ENCODE measurements at places on chromosomes 3 and 15. TPM values are rescaled to one million over a fixed set of nuclear protein-coding genes. Genes with fewer than 3 reads are reported as not detected.

DNA sequence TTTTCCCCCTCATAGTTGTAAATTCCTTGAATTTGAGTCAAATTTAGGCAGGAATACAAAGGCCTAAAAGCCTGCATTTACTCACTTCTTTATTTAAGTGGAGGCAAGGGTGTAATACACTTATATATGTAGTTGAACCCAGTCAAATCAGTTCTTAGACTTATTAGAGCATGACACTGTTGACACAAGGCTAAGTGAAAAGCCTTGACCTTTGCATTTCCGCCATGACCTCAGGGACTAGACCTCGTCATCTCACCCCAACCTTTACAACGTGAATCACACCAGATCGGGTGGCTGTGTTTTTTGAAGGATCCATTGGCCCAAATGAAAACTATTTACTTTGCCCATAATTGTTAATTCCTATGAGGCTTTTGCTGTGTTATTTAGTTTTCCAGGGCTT lies 774.4 kb downstream of the ROBO1 start:
- no peak for DNase-seq

Gene WWTR1
- 142 TPM for total RNA-seq

Gene MINAR1
- 0.44 TPM for total RNA-seq

Gene GRIP2
- not detected for total RNA-seq

DNA sequence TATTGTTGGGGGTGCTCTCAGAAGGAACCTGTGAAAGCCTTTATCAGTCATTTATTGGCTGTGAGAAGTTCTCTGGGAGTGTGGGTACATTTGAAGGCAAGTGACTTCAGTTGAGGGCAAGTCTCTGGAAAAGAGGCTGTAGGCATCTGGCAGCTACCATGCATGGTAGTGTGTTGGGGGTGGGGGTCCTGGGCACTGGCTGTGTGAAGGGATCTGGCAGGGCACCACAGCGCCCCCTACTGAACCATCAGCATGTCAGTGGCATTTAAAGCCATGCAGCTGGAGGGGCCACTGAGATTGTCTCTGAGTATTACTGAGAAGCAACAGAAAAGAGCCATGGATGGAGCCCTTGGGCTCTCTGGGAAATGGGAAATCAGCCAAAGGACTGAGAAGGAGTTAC lies 30.6 kb downstream of the CRTAP start:
- DNase-seq = peak; percentile 22

DNA sequence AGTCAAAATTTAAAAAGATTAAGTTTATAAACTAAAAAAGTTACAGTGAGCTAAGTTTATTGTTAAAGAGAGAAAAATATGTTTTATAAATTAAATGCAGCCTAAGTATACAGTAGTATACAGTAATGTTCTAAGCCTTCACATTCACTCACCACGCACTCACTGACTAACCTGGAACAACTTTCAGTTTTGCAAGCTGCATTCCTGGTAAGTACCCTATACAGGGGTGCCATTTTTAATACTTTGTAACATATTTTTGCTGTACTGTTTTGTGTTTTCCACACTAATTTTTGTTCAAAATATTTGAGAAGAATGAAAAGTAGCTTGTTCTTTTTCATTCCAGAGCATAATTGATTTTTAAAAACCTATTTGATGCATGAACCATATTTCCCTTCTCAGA lies 524.9 kb downstream of the RBMS3 start:
- no peak for DNase-seq

- DNase-seq = peak; percentile 82
Measured at GRCh38 chr3:49839193-49839809, 17.1 kb downstream of the TRAIP start.

- DNase-seq = no peak
Measured at GRCh38 chr3:45026038-45026437, at the start of gene CLEC3B. CLEC3B (plus strand) TSS chr3:45026303; CDS start chr3:45026363, 60 bp downstream.

Gene SRGAP3
- 0.44 TPM for total RNA-seq

DNA sequence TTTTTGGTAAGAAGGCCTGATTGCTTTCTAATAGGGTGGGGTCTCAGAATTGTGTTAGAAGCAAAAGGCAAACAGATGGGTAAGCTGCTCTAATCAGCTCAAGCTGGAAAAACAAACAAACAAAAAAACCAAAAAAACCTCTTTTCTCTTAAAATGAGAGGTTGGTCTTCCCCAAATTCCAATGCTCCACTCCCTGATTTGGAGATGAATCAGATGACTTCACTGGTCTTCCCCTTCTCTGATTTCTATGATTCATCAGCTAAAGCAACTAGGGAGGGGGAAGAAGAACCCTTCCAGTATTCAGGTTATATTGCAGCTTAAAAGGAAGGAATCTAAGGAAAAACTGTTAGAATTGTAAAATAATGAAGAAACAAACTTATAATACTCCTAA lies 9.6 kb upstream of the ANXA2 start:
- peak; percentile 62 for DNase-seq

DNA sequence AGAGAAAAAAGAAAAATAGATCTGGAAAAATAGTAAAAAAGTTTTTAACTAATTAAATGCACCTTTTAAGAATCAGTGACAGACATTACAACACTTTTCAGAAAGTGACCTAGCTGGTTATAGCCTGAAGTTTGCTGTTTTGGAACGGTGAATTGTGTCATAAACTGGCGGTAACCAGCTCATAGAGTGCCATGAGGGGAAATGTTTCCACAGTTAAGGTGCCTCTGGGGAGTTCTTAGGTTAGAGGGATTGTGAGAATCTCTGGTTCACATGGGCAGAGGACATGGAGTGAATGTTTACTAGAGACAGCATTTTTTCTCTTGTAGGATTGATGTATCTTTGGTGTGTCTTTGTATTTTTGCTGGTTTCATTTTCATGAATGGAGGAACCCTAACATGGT lies 2.8 kb downstream of the TBC1D23 start:
- no peak for DNase-seq

DNA sequence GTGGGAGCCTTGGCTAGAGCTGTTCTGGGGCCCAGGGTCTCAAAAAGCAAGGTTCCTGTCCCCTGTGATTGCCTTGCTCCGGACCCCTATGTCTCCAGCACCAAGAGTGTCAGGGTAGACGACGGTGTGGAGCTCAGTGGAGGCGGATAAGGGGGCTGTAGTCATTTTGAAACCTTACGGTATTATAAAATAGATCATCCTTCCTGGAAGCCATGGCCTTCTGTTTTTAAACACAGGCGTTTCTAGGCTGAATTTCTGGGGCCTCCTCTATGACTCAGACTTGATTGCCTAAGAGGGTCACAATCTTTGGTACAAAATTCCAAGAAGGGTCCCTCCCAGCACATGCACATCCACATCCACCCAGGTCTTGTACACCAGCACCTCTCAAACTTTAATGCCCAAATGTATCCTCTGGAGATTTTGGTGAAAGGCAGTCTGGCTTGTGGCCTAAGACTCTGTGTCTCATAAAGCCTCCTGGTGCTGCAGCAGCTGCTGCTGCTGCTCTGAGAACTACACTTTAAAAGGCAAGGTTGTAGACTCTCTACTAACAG lies 70.5 kb upstream of the XCR1 start:
- DNase-seq = no peak

DNA sequence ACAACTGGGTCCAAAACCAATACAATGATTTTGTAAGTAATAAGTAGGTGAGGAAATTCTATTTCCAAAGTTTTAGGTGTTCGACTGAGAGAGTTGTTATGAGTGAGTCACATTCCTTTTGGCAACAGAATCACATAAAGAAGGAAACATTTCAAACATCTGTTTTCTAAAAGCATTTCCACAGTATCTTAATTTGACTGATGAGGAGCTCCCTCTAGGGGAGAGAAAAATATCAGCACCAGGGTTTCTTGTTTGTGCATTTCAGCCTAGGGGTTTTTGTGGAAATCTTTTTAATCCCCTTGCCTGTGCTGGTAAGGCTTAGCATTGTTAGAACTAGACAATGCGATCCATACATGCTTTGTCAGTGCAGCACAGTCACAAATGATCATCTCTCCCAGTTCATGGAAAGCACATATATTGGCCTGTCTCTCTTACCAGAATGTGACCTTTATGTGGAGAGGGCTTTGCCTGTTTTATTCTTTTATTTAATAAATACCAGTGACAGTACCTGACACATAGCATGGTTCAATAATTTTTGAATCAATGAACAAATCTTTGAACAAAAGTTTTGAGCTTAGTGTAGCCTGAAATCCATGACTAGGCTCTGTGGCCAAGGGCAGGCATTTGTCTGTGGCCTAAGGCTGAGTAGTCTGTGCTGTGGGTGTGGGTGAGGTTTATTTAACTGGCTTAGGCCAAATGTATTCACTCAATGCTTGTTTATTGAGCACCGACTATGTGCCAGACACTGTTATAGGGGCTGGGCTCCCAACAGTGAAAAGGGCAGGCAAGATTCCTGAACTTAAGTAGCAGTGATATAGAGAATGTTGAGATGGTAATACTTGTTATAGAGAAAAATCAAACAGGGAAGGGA lies 21.1 kb upstream of the IQCF6 start:
- DNase-seq = peak; percentile 69

- DNase-seq = no peak
Measured at GRCh38 chr3:127544803-127545201, 45.7 kb downstream of the TPRA1 start.

GRCh38 chr15:75760704-75761435 lies 48.2 kb upstream of the CSPG4 start:
- no peak for DNase-seq

Gene TMC3
- not detected for total RNA-seq

Gene HRG
- total RNA-seq = not detected

DNA sequence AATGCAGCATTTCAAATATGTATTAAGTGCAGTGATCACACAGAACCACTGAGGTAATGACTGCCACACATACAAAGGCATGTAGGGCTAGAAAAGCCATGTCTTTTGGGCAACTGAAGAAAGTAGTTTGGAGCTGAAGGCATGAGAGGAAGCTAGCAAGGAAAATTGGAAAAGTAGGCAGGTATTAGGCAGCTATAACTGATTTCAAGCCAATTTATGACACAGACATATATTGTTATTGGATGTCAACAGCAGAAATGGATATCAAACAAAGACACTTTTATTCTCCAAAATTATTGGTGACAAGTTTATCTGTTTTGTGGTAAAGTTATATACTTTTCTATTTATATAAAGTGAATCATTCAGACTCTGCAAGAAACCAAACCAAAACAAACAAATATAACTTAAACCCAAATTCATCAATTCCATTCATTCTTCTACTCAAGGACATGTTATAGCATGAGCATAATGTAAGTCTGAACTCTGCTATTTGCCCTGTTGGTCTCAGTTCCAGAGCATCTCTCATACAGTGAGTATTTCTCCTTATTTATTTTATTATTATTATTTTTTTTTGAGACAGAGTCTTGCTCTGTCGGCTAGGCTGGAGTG lies 307.4 kb upstream of the COL8A1 start:
- no peak for DNase-seq

DNA sequence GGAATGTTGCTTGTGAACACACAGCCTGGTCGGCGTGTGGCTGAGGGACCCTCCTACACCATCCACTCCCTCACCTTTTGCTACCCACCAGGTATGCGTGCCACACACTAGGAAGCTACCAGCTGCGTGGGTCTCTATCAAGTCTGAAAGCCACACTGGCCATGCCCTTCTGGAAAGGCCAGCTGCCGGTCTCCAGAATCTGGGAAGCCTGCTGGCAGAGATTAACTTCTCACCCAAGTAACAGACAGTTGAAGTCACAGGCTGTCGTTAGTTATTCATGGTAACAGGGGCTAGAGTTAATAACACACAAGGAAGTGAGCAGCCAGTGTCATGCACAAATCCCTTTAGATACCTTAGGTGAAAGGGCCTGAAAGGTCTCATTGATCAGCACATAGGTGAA lies 48.1 kb downstream of the SUSD5 start:
- DNase-seq = no peak

Gene MUC20
- under 0.01 TPM for total RNA-seq

Gene ADAMTS17
- 0.40 TPM for total RNA-seq

GRCh38 chr3:138051947-138052802 lies 42.2 kb downstream of the CLDN18 start:
- peak; percentile 60 for DNase-seq

GRCh38 chr3:160801386-160802118 lies 45.5 kb downstream of the PPM1L start:
- no peak for DNase-seq

DNA sequence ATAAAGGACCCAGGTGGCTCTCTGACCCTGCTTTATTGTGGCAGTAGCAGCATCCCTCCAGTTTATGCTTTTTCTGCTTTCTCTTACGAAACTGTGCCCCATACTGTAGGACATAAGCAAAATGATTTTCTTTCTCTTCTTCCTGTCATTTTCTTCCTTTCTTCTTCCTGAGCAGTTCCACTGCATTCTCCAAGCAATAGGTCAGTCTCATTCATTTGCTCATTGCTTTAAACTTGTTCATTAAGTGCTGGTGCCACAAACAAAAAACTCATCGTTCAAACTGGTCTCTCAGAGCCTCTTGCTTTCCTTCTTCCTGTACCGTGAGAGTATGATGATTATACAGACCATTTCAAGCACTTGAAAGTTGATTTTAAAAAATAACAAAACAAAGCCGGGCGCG lies 66.8 kb downstream of the PDE8A start:
- DNase-seq = peak; percentile 32

DNA sequence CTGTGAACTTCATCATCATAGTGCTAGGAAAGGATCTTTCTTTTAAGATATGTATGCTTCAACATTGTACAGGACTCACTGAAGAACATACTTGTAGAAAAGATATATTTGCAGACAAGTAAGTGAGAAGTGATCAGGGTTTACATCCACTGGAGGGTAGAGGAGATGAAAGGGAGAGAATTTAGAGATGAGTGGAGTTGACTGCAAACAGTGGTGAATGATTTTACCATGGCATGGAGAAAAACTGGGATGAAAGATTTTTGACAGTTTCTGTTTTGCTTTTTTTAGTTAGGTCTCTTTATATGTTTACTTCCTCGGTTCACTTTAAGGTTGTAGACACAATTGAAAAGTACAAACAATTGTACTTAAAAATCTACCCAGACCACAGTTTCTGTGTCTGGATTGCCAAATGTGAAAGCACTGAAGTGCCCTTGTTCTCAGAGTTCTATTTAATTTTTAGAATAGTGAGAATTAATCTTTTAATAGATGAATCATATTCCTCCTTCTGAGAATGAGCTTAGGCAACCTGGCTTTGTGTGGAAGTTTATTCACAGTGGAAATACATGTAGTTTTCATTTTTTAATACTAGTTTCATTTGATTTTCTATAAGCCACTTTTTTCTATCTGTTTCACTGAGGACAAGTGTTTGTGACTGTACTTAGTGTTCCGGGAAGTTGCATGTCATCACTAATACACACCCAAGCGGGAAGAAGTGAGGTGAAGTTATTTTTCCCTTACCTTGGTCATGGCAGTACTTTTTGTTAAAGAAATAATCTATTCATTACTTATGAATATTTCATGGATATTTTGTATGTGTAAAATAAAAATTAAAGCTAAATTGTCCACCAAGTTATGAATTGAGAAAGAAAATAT lies 1.8 kb upstream of the GPR171 start:
- no peak for DNase-seq

DNA sequence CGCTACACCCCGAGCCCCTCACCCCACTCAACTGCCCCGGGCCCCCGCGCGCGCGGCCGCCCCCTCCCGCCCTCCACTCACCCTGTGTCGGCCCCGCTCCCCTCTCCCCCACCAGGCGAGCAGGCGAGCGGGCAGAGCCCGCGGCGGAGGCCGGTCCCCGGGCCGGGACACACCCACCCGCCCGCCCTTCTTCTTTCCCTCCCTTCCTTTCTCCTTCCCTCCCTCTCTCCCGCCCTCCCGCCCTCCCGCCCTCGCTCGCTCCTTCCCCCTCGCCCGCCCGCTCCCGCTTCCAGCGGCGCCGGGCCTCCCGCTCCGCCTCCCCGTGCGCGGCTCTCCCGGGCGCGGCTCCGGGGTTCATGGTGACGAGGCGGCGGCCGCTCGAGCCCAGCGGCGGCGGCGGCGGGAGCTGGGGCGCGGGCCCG lies at the start of gene CTDSPL:
TSS of gene CTDSPL (plus strand) at position 261 of the 422 bp plus-strand sequence. CDS start 320 bp downstream, outside the sequence.
- DNase-seq = peak; percentile 43

Gene XCR1
- total RNA-seq = not detected

GRCh38 chr15:74541494-74542165 lies 610 bp downstream of the ARID3B start:
- DNase-seq = peak; percentile 67
